ENCODE measurements at places on chromosomes 6 and 20.

DNA sequence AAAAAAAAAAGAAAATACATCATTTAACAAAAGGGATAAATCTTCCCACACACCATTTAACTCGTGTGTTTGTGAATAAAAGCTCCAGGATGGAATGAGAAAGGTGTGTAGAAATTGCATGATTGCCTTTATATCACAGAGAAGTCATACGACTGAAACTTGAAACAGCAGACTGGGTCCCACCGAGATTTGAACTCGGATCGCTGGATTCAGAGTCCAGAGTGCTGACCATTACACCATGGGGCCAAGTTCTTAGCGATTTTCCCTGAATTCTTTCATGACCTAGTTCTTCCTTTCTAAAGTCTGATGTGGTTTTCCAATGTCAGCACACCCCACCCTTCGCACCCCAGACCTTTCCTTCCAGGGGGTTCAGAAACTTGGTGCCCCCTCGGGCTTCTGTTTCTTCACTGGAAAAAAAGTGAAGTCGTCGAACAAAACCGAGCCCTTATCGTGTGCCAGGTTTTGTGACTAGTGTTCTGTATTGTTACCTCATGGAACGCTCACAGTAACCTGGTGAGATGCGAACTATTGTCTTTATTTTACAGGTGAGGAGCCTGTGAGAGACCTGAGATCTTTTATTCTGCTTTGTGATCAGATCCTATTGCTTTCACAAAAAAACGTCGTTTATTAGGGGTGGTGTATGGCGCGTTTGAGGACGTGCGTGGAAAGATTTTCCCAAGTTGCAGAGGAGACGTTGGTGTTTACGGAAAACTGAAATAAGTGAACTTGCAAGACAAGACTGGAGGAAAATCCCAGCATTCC is 120.8 kb downstream of the OR2B2 start:
- DNase-seq: no peak

DNA sequence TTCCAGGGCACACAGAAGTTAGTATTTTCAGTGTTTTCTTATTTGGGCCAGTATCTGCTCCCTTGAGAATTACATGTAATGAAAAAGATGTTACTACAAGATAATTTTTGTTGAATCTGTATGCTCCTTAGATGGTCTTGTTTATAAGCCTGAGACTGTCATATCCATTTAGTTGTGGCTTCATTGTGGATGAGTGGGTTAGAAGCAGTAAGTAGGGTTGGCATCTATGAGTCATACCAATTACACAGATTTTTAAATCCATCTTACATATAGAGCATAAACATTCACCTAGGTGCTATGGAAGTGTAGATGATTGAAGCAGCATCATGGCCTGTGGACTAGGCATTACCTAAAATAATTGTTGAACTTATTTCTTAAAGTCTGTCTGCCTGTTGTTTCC is 13.5 kb upstream of the BAG2 start:
- no peak for DNase-seq

GRCh38 chr20:16147216-16147615 is 426.0 kb downstream of the KIF16B start:
- DNase-seq: no peak

DNA sequence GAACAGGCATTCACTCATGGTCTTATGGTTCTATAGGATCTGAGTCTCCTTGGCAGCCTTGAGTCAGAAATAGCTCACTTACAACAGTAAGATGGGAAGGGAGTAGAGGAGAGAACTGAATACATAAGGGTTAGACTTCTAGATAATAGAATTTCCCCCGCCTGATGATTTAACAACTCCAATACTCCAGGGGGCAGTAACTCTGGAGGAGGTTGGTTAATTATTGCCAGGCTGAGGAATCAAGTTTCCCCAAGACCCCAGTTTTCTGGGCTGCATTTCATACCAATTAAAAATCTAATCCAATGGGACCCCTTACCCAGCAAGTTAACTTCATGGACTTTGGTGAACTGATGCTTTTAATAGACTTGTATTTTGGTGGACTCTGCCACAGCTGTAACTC is 94.2 kb upstream of the MOCS1 start:
- no peak for DNase-seq

DNA sequence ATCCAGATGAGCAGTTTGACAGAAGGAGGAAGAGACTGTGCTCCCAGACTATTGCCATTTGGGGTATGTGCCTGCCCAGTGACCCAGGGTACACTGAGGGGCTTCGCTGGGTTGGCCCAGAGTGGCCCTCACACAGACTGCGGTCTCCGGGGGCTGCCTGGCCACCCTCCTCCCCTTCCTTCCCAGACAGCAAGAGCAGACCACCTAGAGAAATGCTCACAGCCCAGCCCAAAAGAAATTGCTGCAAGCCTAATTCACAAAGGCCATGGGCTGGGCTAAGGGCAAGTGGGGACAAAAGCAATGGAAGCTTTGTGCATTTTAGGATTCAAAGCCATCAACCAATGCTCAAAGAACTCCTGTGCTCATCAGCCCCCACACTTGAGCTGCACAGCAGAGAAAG is 277.6 kb downstream of the CDC5L start:
- no peak for DNase-seq

All from omental fat pad (tissue), 4 donors.